ENCODE measurements at places on chromosomes 1 and 21.

GRCh38 chr1:182889997-182890396 is 50.9 kb downstream of the DHX9 start:
- peak; percentile 29 for DNase-seq

DNA sequence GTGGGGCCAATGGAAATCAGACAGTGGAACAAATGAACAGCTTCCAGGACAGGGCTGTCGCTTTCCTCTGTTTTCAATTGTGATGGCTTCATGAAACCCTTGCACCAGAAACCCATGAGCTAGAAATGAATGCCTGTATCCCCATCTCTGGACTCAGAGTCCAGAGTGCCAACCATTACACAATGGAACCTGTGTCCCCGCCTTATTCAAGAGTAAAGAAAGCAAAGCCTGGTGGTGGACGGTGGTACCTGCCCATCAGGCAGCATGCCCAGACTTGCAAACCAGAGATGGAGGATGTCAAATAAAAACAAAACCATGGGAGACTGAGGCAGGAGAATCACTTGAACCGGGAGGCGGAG is 4.4 kb upstream of the CAPN2 start:
- no peak for DNase-seq

- no peak for DNase-seq
Observed at GRCh38 chr1:56572334-56573050, 6.9 kb downstream of the PLPP3 start.

- DNase-seq, result no peak
Observed at GRCh38 chr1:197424380-197424779, 156.3 kb downstream of the CRB1 start.

DNA sequence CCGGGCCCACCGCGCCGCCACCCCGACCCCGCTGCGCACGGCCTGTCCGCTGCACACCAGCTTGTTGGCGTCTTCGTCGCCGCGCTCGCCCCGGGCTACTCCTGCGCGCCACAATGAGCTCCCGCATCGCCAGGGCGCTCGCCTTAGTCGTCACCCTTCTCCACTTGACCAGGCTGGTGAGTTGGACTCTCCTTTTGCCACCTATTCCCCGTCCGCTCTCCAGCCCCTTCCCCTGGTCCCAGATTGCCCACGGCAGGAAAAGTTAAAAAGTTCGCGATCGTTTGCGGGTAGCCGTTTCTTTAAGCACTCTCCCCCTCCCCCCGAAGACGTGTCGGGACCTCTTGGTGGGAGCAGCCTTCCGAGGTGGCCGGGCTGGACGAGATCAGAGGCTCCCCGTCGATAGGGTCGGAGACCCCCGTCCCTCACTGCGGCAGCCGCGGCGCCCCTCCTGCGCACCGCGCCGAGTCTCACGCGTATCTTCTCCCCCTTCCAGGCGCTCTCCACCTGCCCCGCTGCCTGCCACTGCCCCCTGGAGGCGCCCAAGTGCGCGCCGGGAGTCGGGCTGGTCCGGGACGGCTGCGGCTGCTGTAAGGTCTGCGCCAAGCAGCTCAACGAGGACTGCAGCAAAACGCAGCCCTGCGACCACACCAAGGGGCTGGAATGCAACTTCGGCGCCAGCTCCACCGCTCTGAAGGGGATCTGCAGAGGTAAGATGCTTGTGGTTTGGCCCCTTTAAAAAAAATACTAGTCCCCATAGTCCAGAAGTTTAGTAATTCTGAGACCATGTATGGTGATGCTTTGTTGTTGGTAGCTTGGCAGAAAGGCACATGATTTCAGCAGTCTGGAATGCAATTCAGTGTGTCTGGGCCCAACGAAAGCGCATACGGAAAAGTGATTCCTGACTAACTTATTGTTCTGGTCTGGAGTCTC is 576 bp downstream of the CCN1 start:
- peak; percentile 68 for DNase-seq

- peak; percentile 51 for DNase-seq
Observed at GRCh38 chr21:36976882-36977651, 10.6 kb upstream of the HLCS start.

DNA sequence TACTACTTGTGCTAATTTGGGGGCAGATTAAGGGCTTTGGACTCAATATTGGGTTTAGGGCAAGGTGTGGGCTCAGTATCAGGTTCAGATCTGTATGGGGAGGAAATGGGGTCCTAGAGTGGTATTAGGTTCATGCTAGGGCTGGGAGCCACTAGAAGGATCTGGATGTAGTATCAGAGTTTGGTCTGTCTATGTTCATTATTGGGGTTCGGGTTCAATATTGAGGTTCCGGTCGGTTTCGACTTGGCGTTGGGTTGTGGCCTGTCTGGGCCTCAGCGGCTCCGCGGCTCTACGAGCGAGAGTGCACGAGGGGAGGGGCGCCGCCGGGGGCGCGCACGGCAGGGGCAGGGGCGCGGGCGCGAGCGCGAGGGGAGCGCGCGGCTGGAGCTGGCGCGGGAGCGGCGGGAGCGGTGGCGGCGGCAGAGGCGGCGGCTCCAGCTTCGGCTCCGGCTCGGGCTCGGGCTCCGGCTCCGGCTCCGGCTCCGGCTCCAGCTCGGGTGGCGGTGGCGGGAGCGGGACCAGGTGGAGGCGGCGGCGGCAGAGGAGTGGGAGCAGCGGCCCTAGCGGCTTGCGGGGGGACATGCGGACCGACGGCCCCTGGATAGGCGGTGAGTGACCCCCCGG is at the start of gene PTPRF:
Gene PTPRF (plus strand): TSS at position 401 of the 624 bp plus-strand sequence. CDS start 14,193 bp downstream, outside the sequence.
- no peak for DNase-seq

DNA sequence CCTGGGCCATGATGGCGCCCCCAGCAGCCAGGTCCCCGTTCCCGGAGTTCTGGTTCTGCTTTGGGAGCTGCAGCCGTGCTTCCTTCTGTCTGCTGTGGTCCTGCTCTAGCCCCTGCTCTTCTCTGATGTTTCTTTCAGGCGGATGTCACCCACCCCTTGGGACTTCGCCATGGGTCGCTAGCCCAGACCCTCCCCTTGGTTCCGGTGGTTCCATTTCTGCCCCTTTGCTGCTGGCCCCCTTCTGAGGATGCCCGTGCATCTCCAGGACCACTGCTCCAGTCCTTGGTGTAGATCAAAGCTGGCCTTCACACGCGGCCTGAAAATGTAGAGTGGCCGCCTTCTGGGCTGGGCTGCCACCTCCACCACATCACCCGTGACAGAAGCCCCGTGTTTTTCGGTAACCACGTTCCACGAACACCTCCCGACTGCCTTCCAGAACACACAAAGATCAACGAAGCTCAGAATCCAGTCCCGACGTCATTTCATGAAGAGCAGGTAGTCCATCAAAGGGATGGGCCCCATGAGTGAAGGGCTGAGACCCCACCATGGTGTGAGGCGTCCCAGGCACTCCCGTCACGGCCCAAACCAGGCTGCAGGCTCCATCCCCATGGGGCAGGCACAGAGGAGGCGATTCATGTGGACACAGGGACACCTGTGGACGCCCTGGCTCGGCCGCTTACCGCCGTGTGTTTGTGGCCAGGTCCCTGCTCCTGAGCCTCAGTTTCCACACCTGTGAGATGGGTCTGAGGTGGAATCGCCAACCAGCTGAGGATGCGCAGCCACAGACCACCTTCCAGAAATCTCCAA is 24.4 kb downstream of the KRTAP10-1 start:
- no peak for DNase-seq

DNA sequence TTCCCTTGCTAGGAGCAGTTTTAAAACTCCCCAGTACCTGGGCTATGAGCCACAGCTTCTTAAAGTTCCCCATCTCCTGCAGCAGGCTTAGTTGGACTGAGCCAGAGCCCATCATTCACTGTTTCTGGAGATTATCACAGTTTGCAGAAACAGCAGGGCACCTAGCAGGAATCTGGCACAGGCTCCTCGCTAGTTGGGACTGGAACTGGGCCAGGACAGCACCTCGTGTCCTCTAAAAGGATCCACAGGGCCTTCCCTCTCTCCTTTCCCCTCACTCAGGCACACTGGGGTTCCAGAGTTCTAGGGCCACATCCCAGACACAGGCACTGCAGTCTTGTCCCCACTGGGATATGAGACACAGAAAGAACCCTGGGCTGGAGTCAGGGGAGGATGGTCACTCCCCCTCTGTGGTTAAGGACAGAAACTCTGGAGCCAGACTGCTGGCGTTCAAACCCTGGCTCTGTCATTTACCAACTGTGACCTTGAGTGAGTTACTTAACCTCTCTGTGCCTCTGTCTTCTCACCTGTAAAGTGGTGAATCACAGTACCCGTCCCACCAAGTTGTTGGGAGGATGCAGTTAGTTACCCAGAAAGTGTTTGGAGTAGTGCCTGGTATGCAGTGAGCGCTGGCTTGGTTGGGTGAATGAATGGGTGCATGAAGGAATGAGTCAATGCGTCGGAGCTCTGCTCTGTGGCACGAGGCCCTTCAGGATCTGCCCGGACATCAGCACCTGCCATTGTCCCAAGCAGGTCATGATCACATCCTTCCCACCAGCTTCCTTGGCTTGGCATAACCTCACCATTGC is 18.8 kb upstream of the ECE1 start:
- DNase-seq, result no peak

- no peak for DNase-seq
Observed at GRCh38 chr1:184748740-184749139, 5.9 kb downstream of the EDEM3 start.

DNA sequence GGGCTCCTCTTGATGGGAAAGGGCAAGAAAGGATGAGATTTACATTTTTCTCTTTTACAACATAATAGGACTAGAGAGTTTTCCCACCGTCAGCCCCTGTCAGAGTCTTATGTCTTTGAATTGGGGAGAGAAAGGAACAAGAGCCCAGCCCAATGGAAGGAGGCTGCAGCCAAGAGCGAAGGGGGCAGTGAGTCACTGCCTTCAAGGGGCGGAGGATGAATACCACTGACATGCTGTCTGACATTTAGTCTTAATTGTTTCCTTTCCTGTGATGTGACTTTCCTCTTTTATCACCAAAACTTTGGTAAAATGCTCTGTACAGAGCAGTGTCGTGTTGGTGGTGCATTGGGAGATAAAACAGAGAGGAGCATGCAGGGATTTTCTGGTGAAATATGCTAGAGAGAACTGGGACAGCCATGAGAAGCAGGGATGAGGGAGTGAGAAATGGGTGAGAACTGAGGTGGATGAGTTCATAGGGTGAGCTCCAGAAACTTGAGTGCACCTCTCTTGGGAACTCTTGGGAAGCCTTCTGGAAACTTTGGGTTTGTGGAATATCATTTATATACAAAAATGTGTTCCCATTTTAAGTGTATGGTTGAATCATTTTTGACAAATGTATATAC is 179.9 kb upstream of the FGGY start:
- DNase-seq, result no peak

DNA sequence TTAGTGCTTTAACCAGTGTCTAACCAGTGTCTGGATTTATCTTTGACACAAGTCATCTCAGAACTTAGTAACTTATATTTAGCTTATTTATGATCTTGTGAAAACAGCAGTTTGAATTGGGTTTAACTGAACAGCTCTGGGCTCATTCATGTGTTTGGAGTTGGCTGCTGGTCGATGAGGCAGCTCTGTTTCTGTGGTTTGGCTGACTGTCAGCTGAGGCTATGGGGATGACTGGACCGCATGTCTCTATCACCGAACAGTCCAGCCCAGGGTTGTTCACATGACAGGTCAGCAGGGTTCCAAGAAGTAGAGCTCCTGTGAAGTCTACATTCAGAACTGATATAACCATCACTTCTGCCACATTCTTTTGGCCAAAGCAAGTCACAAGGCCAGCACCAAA is 29.1 kb upstream of the C21orf91 start:
- no peak for DNase-seq

DNA sequence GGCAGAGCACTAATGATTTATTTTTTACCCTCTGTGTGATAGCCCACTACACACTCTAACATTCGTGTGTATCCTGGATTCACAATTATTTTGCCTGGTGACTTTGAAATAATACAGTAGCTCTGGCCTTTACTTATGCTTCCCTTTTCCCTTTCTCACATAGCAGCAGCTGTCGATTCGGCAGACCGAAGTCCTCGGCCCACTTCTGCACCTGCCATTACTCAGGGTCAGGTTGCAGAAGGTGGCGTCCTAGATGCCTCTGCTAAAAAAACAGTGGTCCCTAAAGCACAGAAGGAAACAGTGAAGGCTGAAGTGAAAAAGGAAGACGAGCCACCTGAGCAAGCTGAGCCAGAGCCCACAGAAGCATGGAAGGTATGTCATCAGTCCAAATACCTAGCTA is 70.8 kb downstream of the TMEM200B start:
- DNase-seq, result no peak

DNA sequence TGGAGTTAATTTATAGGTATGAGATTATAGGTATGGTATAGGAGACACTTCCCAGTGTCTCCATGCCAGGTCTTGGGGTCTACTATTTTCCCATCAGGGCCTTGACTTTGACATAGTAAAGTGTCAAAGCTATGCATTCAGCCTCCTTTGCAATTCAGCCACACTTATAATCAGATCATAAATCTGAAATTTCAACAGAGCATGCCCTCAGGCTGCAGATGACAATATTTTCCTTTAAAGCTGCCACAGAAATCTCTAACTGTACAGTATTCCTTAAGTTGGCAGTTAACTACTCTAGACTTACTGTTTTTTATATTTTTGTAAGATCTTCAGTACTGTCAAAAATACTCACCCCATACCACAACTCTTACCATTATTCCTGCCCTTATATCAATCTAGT is 30.2 kb upstream of the RGS7 start:
- DNase-seq, result no peak

- no peak for DNase-seq
Observed at GRCh38 chr1:201429736-201430501, 8.4 kb upstream of the TNNI1 start.

GRCh38 chr1:4696161-4696745 is 41.8 kb downstream of the AJAP1 start:
- DNase-seq, result no peak

- no peak for DNase-seq
Observed at GRCh38 chr1:238501290-238501689, 610.6 kb upstream of the ZP4 start.

GRCh38 chr1:235952950-235953615 is 86.4 kb upstream of the LYST start:
- DNase-seq, result no peak

- DNase-seq, result no peak
Observed at GRCh38 chr1:43315481-43315880, 14.7 kb downstream of the TIE1 start.

DNA sequence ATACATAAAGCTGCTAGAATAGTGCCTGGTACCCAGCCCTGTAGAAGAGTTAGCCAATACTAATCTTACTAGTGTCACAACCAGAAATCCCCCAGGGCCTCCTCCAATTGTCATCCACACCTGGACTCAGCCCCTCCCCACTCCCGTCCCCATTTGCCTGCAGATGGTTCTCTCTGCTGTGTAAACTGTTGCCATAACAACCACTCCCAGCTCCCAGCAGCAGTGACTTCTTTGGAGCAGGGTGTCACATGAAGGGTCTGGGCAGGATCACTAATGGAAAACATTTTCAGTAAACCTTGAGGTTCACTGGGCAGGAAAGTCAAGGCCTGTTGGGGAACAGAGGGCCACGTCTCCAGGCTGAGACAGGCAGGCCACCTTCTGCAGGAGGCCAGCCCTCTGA is 126.0 kb upstream of the IPO9 start:
- no peak for DNase-seq

- DNase-seq, result no peak
Observed at GRCh38 chr21:46219591-46220239, 8.9 kb downstream of the LSS start.
